ENCODE measurements at places on chromosomes 11 and 22. TPM values are rescaled to one million over a fixed set of nuclear protein-coding genes. Genes with fewer than 3 reads are reported as not detected.

The KCNJ5 gene
- 0.05 TPM for total RNA-seq

The OR2AT4 gene
- 0.08 TPM for total RNA-seq

DNA sequence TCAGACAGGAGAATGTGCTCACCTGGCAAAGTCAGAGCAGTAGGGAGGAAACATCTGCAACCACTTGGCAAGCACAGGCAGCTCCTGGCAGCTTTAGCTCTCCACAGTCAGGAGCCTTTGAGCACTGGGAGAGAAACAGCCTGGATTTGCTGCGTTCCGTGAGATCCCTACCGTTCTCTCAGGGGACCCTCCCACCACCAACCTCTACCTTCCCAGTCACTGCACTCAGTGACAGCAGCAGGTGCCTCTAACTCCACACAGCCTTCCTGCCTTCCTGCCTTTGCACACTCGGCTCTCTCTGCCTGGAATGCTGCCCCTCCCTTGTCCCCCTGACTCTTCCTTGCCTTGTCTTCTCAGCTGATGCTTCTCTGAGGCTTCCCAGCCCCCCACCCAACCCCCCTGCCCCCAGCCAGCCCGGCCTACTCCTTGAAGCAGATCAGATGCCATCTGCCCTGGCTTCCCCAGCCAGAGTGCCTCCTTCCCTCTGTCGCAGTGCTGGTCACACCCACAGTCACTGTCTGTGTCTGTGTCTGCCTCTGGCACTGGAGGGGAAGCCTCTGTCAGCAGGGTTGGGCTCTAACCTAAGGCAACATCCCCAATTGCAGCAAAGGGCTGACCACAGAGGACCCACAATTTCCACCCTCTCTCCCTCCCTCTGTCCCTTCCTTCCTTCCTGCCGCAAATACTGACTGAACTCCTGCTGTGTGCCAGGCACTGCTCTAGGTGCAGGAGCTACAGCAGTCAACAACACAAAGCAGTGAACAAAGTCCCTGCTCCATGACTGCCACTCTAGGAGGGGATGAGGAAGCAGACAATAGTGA, 14.9 kb upstream of the TSKU start:
- no peak for DNase-seq
- peak overlapping the region; percentile 9 for H3K4me3 ChIP-seq
- peaks cover 5% of the 10 kb centered on the region for H3K27me3 ChIP-seq
- no peaks in the 10 kb centered on the region for H3K36me3 ChIP-seq
- H3K4me1 ChIP-seq: peaks cover 43% of the 10 kb centered on the region
- H3K27ac ChIP-seq: peak overlapping the region; percentile 76

DNA sequence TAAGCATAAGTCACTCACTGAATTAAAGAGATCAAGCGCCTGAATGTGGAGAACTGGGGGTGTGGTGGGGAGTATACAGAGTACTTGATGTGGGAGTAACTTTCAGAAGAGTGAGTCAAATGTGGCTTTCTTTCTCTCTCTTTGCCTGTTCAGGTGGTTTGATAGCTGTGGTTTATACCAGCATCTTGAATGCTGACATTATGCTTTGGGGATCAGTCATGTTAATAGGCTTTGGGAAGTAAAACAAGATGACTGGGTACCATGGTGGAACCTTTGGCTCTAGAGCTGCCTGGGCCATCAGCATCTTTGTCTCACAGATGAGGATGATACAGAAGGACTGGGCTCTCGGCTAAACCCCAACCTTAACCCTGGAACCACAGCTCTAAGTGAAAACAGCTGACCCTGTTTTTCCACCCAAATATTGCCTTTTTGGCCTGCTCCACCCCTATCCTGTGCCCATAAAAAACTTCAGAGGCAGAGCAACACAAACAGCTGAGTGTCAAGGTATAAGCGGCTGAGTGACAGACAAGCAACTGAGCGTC, 58.2 kb upstream of the GNAZ start:
- no peak overlapping the region for H3K27ac ChIP-seq
- no peak overlapping the region for H3K4me3 ChIP-seq
- no peak for DNase-seq
- peaks cover 9% of the 10 kb centered on the region for H3K27me3 ChIP-seq

DNA sequence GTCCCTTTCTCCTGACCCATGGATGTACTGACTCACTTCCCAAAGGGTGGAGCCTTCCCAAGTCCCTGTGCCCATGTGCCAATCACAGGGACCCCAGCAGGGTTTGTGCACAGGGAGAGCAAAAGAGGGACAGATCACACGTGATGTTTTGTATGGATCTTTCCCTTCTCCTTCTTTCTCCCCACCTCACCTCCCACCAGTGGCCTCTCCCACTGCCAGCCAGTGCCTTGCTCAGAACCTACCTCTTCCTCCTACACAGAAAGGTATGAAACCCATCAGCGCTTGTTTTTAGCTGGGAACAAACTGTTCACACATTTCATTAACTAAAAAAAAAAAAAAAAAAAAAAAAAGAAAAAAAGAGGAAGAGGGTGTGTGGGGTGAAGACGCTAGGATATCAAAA, 112.9 kb downstream of the DSCAML1 start:
- DNase-seq: no peak
- H3K36me3 ChIP-seq: no peaks in the 10 kb centered on the region
- no peak overlapping the region for H3K27ac ChIP-seq
- no peak overlapping the region for H3K4me3 ChIP-seq
- no peaks in the 10 kb centered on the region for H3K4me1 ChIP-seq
- peaks cover 7% of the 10 kb centered on the region for H3K27me3 ChIP-seq
